ENCODE measurements at places on chromosomes 11 and 22.

GRCh38 chr11:3632070-3632660, 9.6 kb downstream of the ART5 start:
- no peak for DNase-seq

- no peak for DNase-seq
These were observed 52.1 kb upstream of the HTATIP2 start for GRCh38 chr11:20311444-20311843.

GRCh38 chr11:32751381-32751780, 43.1 kb downstream of the CCDC73 start:
- DNase-seq: no peak

- DNase-seq: no peak
These were observed at the start of gene GAL for GRCh38 chr11:68684385-68685356. Gene GAL, plus strand, starts transcription at chr11:68684544. Its CDS starts 380 bp downstream, at chr11:68684924.

DNA sequence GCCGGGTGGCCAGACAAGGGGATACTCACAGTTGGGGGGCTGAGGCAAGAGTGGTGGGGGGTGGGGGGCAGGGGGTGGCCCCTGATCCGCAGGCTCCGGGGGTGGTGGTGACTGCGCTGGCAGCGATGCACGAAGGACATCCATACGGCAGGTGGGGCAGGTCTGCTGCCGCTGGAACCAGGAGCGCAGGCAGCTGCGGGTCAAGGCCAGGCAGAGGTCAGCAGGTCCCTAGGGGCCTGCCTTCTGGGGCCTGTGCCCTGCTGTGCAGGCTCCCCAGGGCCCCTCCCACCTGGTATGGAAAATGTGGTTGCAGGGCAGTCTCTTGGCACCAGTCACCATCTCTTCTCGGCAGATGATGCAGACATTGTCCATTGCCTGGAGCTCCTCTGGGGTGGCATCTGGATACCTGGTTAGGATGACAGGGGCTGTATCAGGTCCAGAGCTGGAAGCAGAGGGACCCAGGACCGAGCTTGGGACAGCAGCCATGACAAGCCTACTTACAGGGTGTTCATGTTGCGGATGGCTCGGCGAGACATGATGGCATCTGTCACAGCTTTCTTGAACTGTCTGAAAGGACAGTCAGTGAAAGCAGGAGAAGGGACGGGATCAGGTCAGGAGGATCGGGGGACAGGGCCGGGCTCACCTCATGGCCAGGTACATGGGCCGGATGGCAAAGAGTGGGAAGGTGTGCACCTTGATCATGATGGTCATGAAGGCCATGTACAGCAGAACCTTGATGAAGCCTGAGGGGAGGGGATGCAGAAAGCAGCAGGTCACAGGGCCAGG, 3.5 kb downstream of the SYVN1 start:
- no peak for DNase-seq

GRCh38 chr11:87239001-87239400, 201.3 kb downstream of the TMEM135 start:
- no peak for DNase-seq

DNA sequence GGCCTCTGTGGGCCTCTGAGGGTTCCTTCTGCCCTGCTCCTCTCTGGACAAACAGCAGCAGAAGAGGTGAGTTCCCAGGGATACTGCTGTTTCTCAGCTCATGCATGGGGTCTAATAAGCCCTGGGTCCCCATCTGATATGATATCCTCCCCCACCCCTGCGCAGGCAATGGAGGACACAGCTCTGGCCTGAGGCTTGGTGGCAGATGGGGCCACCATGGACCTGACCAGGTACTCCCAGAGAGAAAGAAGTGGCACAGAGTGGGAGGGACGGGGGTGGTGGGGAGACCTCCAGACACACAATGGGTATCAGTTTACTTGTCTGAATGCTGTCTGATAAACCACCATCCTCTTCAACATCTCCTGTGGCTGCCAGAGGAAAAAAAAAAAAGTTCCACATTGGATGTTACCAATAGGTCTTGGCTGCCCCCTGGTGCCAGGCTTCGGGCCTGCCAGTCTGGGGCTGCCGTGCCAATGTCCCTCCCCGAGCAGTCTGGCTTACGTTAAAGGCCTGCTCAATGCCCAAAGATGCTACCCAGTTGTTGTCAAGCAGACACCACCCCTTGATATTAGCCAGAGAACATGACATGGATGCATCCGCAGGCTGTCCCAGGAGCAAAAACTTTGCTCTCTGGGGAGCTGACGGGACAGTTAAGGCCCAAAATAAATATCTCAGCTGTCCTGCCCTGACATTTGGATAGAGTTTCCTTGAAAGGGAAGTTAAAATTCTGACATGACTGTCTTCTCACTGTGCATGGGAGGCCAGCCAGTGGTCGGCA, 27.9 kb upstream of the ABCC8 start:
- DNase-seq: peak; percentile 43

GRCh38 chr11:114377612-114378267, 22.6 kb downstream of the C11orf71 start:
- no peak for DNase-seq

- DNase-seq: no peak
These were observed 103.4 kb upstream of the ASPHD2 start for GRCh38 chr22:26325641-26326040.

GRCh38 chr11:2536440-2536989, 91.7 kb downstream of the KCNQ1 start:
- no peak for DNase-seq

- no peak for DNase-seq
These were observed 168.6 kb downstream of the CTTN start for GRCh38 chr11:70566768-70567530.

- DNase-seq: no peak
These were observed 1468.6 kb downstream of the BRD1 start for GRCh38 chr22:48358886-48359612.

DNA sequence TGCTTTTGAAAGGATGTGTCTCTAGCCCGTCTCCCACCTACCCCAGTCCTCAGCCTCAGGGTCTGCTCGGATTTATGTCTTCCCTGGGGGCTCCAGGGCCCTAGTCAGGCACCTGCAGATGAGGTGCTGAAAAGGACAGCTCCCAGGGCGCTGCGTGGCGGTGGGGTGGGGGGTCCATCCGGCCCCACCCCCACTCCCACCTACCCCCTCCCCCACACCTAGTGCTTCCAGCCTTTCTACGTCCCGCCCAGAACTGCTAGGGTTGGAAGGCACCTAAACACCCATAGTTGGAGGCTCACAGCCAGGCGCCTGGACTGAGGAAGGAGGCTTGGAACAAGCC, 1.4 kb upstream of the ROBO3 start:
- no peak for DNase-seq

DNA sequence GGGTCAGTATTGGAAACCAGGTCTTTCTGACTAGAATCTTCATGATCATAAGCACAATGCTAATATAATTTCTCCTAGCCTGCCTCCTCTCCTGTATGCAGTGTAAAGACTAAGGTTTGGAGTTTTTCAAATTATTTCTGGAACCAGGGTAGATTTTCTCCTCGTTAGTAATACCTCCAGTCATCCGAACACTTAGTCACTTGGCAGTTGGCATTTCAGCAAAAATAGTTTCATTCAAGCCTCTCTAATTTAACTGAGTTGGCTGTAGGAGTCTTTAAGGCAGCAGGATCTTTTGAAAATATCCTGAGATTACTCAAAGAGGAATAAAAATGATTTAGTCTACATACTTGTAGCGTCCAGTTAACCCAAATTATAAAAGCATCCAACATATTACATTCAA, 6.3 kb downstream of the TYR start:
- no peak for DNase-seq

DNA sequence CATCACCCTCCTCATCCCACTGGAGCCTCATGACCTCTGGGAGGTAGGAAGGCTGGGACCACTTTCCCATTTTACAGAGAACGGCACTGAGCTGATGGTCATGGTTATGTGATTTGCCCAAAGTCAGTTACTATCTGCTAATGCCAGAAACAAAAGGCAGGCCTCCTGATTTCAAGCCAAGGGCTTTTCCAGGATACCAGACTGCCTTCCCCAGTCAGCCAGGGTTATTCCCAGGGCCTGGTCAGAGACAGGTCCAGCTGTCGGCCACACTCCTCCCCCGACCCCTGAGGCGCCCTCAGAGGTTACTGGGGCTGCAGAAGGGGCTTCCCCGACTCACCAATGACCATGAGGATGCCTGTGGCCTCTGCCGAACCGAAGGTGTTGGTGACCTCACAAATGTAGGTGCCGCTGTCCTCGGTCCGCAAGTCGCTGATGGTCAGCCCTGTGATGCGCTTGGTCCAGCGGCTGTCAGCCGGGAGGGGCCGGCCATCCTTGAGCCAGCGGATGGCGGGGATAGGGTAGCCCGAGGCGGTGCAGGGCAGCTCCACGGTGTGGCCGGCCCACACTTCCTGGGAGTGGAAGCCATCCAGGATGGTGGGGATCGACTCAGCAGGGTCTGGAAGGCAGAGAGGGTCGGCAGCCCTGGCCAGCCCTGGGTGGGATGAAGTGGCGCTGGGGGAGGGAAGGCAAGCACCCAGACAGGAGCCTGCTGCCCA, 197.0 kb downstream of the CEP164 start:
- DNase-seq: no peak

DNA sequence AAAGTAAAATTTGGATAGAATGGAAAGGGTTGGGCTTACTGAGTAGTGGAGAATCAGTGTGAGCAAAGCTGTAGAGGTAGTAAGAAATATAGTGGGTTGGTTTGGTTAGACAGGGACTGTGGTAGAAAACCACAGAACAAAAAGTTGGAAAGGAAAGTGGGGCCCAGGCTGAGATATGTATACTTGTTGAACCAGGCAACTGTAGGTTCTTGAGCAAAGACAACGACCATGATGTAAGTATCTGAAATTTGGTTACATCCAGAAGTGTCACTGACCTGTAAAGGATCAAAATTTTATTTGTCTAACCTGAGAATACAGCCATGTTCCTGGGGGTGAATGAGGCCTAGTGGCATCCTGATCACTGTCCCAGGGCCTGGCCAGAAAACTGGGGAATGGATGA, 114.1 kb downstream of the STIM1 start:
- DNase-seq: no peak

DNA sequence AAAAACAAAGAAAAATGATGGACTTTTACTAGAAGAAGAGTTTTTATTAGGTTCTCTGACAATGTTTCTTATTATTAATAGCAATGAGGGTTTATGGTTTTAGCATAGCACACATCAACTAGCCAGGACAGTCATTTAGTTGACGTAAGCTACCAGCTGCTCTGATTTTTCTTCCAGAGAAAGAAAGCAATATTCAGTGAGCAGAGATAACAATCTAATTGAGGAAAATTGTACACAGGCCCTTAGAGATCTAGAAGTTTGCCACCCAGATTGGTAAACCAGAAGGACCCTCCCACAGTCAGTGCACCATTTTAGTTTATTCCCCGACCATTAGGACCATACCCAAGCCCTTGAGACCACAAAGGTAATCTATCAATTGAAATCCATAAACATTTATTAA, 28.7 kb upstream of the TBCEL start:
- no peak for DNase-seq

DNA sequence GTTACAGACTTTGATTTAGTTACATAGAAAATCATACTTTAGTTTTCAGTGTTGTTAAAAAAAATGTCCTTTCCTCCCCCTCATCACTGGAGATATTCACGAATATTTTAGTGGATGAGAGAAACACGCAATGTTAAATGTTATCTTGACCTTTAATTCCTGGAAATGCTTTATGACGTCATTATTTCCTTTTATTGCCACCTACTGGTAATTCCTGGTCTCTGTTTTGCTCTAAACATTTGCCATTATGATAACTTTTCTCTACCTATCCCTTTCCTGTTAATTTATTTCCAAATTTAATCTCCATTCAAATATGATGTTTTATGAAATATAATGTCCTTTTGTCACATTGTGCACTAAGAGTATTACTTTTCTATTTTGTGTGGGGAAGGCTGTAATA, 770.6 kb downstream of the FAM181B start:
- DNase-seq: no peak

DNA sequence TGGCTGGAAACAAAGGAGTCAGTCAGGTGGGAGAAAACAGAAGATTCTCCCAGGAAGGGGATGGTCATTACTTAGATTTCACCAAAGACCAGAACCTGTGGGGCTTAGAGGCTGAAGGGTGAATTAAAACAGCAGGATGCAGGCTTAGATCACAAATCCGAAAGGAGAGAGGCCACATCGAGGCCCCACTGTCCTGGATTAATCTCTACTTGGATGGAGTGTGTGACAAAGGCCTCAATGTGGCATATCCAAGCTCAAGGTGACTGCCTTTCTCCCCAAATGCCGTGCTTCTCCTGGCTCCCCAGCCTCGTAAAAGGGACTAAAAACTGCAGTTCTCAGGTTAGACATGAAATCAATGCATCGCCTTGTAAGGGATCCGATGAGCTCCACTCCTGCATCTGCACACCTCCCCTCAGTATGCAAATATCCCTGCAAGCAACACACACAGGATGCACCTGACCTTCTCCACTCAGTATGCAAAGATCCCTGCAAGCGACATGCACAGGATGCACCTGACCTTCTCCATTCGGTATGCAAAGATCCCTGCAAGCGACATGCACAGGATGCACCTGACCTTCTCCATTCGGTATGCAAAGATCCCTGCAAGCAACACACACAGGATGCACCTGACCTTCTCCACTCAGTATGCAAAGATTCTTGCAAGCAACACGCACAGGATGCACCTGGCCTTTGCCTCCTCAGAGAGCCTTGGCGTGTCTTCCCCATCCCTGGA, 447.4 kb downstream of the BRD1 start:
- no peak for DNase-seq

DNA sequence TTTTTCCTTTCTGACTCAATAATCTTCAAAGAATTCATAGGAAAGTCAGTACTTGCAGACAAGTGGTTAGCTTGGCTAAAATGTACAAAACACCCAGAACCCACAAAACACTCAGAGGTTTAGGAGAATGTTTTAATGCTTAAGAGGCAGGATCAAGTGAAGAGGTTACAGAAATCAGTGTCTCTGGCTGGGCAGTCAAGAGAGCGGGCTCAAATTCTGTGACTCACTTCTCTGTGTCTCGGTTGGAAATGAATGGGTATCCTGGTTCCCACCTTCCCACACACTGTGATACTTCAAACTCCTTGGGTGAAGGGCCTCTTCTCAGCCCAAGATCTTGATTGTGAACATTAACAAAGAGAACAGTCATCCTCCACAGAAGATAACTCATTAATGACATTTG, 3.8 kb downstream of the MPEG1 start:
- DNase-seq: no peak

DNA sequence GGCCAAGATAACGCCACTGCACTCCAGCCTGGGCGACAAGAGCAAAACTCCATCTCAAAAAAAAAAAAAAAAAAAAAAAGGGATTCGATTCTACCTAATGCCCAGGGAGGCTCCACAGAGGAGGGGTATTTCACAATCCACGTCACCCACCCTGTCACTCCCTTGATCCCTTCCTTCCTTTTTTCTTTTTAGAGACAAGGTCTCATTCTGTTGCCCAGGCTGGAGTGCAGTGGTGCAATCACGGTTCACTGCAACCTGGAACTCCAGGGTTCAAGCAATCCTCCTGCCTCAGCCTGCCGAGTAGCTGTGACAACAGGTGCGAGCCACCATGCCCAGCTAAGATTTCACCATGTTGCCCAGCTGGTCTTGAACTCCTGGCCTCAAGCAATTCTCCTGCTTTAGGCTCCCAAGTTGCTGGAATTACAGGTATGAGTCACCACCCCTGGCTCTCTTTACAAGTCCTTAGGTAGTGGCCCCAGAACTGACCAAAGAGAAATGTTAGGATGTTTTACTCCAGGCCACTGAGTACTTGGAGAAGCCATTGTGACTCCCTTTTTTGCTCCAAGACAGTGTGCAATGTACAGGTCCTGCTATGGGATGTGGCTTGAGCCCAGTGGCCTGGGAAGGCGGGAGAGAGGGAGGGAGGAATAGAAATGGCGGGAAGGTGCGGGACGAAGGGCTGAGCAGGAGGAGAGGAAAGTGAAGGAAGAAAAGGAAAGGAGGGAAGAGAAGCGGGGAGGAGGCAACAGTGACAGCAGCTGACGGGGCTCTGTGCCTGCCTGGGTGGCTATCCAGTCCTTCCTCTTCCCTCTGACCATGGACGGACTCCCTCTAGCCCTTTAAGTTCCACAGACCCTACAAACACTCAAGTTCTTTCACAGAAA, 11.8 kb upstream of the FXYD2 start:
- DNase-seq: no peak

Measured in stimulated activated CD8-positive, alpha-beta memory T cell treated with anti-CD3 and anti-CD28 coated beads, Interleukin-4, amount 100 ng/mL, for 4 hours (primary cell).